ENCODE measurements at places on chromosomes 16 and 17.

- no peak for DNase-seq
Measured at GRCh38 chr16:29898135-29898803, 1.1 kb downstream of the SEZ6L2 start.

DNA sequence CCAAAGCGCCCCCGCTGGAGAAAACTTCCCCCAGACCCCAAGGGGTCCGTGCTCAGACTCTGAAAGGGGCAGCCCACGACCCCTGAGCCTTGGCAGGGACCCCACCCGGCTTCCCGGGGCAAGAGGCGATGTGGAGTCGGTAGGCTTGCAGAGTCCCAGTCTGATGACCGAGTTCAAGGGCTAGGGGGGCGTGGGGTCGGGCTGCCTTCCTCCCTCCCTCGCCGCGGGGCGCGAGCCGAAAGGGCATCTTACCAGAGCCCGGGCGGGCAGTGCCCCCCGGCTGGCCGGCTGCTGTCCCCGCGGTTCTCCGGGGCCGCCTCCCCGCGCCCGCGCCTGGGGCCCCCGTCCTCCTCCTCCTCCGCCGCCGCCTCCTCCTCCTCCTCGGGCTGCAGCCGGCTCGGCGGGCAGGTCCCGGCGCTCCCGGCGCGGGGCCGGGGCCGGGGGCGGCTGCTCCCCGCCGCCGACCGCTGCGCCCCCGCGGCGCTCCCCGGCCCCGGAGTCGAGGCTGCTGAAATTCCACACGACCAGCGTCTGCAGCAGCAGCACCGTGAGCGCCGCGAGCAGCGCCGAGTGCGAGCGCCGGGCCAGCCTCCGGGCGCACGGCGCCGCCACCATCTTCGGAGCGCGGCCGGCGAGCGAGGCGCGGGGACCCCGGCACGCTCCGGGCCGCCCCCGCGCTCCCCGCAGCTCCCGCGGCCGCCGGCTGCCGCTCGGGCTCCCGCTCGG lies 415 bp downstream of the XYLT1 start:
- DNase-seq = no peak

GRCh38 chr16:81481207-81481821 lies 36.7 kb downstream of the CMIP start:
- no peak for DNase-seq

DNA sequence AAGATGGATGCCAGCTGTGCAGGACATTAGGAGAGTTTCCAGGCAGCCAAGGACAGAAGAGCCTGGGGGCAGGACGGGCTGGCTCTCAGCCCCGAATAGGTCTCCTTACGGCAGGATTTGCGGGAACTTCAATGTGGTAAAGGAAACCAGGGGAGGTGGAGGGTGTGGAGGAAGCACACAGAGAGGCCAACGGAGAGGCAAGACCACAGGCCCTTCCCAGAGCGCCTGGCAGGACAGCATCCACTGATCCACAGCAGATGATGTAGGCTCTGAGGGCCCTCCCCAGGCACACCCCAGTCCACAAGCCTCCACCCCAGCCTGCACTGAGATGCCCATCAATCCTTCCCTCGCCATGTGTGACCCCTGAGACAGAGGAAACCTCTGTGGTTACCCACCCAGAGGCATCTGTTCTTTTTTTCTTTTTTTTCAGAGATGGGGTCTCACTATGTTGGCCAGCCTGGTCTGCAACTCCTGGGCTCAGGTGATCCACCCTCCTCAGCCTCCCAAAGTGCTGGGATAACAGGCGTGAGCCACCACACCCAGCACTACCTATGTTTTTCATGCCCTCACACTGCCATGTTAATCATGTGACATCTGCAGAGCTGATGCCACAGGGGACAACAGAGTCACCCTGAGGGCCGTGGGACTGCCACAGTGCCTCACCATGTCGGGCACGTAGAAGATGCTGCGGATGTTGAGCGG lies 19.3 kb downstream of the DNASE1 start:
- no peak for DNase-seq

DNA sequence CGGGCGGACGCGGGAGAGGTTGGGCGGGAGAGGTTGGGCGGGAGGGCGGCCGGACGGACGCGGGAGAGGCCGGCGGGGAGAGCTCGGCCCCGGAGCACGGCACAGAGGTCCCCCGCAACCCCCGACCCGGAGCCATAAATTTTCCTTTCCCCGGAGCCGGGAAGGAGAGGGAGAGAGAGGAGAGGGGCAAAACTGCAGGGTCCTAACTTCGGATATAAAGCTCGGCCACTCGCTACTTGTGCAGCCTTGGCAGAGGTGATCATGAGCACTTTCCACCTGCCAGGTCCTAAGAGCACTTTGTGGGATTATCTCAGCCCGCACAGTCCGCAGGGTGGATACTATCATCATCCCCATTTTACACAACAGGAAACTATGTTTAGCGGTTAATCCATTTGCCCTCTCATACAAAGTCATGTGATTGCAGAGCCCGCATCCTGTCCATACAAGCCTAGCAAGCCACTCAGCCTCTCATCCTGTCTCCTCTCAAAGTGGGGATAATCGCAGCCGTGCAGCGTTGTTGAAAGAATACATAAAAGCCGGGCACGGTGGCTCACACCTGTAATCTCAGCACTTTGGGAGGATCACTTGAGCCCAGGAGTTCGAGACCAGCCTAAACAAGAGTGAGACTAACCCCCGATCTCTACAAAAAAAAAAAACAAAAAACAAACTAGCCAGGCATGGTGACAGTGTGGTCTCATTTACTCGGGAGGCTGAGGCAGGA lies 780 bp upstream of the DCAKD start:
- DNase-seq = no peak

DNA sequence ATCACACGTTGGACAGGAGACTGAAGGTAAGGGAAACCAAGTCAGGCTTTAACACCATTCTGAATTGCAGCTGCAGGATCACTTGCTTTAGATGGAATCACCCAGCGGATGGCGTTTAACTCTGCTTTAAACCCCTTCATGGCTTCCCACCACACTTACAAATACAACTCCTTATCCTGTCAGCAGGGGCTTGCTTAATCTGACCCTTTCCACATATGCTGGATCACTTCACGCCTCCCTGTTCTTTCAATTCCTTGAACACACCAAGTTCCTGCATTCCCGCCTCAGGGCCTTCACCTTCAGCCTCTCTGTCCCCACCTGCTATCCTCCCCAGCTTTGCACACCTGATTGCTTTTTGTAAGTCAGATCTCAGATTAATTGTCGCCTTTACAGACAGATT lies 442.2 kb downstream of the MAF start:
- no peak for DNase-seq

- DNase-seq = no peak
Measured at GRCh38 chr17:48625495-48626244, 488 bp downstream of the HOXB9 start.

DNA sequence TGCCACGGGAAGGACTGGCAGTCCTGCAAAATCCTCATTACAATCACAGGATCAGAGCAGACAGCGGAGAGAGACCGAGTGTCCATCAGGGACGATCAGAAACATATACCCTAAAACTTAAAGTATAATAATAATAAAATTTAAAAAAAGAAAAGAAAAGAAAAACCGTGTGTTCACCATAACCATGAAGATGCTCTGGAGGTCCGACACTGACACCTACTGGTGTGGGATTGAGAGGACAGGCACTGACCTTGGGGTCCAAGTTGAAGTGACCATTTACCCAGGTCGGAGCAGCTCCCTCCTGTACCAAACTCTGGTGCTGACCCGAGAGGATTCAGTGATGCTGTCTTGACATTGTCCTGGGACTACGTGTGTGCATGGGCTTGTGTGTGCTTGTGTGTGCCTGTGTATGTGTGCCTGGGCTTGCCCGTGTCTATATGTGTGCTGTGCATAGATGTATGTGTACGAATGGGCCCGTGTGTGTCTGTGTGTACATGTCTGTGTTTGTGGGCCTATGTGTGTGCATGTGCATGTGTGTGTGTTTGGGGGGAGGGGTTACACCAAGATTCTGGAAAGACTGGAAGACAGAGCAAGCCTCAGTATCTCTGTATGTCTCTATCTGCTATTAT lies 10.0 kb upstream of the CD300LD start:
- DNase-seq = no peak

DNA sequence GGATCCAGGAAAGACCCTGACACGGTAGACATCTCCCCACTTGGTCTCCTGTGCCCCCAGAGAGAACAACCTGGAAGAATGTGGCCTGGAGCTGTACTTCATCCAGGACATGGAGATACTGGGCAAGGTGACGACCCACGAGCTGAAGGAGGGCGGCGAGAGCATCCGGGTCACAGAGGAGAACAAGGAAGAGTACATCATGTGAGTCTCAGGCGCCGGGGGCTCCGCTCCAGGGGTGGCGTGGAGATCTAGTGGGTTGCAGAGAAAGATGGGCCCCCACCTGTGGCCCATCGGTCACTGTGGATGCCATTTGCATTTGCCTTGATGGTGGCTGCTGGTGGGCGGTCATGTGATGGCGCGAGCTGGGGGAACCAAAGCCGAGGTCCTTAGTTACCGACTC lies 14.9 kb upstream of the CLEC18A start:
- DNase-seq = no peak

DNA sequence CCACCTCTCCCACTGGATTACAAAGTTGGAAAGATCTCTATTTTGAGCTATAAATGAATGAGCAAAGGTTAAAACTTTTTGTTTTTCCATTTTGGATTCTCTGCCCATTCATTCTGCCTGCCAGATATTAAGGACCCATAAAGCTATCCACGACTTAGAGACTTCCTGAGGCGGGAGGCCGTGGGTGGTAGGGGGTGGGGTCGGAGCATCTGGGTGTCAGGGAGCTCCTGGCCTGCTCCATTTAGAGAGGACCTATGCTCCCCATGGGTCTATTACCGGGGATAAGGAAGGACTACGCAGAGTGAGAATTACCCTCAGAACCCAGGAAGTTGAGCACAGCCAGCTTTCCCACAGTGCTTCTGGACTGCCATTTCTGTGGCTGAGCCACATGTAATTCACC lies 45.8 kb downstream of the MARF1 start:
- no peak for DNase-seq

DNA sequence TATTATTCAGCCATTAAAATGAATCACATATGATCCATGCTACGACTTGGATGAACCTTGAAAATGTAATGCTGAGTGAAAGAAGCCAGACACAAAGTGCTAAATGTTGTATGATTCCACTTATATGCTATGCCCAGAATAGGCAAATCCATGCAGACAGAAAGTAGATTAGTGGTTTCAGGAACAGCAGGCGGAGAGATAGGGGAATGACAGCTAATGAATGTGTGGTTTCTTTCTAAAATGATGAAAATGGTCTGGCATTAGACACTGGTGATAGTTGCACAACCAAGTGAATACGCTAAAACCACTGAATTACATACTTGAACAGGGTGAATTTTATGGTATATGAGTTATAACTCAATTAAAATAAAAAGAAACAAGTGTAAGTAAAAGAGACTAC lies 121.8 kb upstream of the NOG start:
- no peak for DNase-seq

GRCh38 chr16:8120001-8120400 lies 470.3 kb downstream of the TMEM114 start:
- DNase-seq = no peak

DNA sequence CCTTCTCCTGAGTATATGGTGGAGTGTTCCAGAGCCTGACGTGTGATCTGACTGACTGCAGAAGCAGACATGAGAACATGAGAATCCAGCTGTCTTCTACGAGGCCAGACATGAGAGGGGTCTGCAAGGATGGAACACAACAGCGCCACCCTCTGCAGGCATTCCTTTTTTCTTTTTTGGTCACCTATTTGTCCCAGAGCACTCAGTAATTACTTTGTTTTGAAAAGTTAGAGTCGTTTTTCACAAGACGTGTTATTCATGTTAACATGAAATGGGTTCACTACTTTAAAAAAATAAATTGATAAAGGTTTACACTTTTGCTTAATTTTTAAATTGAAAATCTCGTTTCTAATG lies 43.8 kb upstream of the ATP2A3 start:
- DNase-seq = peak; percentile 42

- DNase-seq = no peak
Measured at GRCh38 chr16:72975809-72976437, 72.0 kb downstream of the ZFHX3 start.

DNA sequence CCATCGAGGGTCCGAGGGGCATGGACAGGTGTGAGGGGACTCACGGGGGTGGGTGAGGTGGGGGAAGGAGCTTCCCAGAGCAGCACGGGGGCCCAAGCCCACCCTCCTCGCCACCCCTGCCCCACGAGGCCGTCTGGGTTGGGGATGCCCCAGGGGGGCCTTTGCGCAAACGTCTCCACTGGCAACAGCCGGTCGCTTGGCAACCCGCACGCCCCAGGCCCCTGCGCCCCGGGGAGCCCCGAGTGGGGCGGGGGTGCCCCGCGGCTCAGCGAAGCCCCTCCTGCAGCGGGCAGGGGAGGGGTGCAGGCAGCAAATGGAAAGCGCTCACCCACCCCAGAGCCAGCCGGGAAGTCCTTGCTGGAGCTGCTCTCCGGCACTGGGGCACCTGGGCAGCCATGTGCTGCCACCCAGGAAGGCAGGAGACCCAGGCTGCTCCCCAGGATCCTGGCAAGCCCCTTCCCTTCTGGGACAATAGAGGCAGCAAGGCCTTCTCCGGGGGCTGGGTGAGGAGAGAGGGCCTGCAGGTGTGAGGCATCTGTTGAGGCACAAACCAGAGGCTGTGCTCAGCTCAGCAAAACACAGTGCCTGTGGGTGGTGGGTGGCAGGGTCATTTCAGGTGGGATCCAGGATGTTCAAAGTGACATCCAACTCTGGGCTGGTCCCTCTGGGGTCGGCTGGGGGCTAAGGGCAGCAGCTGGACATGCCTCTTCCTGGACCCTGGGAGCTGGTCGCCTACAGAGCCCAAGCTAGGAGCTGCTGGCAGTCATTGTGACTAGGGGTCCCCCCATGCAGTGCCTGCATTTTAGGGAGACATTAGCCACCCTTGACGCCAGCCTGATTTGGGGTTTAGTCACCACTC lies 80.9 kb upstream of the CBX4 start:
- DNase-seq = no peak

GRCh38 chr16:1194665-1195392 lies 30.2 kb downstream of the TPSG1 start:
- DNase-seq = no peak

DNA sequence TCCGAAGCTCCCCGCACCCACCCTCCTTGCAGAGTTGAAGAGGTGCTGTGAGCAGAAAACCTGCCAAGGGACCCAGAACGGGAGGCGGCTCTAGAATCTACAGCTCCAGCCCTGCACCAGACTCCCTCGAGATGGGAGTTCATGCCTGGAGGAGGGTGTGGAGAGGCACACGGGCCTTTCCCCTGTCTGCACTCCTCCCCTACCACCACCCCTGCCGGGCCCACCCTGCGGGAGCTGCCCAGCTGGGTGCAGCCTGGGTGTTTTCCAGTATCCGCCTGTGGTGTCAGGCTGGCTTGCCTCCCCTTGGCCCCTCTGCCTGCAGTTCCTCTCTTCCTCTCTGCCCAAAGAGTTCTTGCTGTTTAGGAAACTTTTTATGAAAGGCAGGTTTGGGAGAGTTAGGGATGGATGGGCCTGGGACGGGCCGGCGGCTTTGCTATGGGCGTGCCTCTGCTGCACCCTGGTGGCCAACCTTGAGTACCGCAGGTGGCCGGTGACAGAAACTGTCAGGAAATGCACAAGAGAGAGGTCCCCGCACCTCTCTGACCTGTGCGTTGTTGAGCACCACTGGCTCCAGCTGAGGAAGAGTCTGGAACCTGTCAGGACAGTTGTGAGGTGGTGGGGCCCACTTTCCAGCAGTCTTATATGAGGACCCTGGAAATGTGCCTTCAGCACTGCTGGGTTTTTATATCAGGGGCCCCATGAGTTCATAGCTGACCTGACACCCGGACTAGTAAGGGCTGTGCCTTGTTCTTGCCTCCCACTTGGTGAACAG lies 354.1 kb downstream of the SEC14L1 start:
- DNase-seq = peak; percentile 60

GRCh38 chr17:42894283-42895184 lies 6.1 kb upstream of the G6PC1 start:
- DNase-seq = no peak

All from NCI-H1694 (cell line).